HS-27A (cell line): ENCODE measurements at places on chromosomes 3 and 15.

- DNase-seq, result no peak
These were observed 262.7 kb upstream of the GADL1 start for GRCh38 chr3:31157047-31157694.

DNA sequence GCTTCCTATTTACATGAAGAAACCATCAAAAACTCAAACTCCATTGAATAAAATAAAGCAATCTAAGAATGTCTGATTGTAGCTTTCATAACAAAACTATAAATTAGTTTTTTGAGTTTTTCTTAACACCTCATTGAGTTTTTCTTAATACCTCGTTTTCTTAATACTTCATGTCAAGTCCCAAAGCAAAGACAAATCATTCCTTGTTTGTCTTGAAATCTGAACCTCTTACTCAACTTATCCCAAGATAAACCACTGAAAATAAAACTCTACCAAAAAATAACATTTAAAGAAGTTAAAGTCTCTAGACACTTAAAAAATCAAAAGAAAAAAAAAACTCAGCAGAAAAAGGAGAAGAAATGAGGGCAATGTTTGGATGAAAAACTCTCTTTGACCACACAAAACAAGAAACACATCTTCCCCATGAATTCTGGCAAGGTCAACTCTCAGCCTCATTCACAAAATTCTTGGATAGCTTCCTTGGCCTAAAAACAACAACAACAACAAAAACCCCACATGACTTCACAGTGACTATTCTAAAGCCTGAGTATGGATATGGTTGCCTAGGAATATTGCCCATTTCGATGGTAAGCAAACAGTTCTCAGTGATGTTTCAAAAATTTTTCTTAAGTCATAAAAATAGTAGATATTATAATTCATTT lies 38.2 kb downstream of the TMCC1 start:
- DNase-seq, result no peak

DNA sequence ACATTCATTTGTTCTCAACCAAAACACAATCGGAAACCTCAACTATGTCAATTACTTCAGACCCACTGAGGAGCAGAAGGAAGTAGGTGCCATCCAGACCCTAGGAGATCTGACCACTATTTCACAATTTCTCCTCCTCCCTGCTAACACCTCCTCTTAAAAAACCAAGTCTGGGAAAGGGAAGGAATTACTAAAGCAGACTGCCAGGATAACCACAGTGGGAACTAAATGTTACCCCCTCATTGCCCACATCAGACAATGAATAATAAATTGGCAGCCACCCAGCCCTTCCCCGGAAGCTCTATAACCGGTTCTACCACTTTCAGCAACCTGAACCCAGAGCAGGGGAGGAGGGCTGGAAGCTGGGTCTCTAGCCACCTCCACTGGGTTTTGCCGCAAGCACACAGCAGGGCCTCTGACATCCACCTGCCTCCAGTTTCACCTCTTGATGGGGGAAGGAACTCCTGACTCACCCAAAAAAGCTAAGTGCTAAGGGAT lies 17.6 kb downstream of the C15orf62 start:
- peak; percentile 35 for DNase-seq

- no peak for DNase-seq
These were observed 478.7 kb upstream of the WNT5A start for GRCh38 chr3:55965776-55966175.

GRCh38 chr3:66133050-66133757 lies 87.6 kb upstream of the SLC25A26 start:
- no peak for DNase-seq

DNA sequence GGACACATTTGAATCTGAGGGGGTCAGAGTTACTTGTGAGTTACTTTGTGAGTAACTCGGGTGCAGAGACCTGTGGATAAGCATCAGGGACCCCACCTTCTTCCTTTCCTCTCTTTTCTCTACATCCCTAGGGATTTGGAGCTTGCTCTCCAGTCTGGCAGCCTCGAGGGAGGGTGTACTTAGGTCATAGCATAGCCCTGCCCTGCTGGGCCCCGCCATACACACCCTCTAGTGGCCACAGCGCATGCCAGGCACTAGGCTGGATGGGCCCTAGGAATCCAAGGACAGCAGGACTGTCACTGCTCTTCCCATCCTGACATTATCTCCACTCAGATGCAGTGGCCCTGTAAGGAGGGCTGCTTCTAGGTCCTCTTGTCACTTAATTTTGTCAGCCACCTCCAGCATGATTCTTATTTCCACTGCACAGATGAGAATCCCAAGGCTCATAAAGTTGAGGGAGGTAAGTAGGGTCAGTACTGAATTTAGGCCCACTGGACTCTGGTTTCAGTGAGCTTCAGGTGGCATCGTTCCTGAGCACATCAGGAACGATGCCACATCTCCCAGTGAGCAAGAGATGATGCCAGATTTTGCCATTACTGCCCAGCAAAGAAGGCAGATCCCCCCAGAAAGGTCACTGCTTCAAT lies 3.6 kb upstream of the SMAD6 start:
- peak; percentile 53 for DNase-seq

DNA sequence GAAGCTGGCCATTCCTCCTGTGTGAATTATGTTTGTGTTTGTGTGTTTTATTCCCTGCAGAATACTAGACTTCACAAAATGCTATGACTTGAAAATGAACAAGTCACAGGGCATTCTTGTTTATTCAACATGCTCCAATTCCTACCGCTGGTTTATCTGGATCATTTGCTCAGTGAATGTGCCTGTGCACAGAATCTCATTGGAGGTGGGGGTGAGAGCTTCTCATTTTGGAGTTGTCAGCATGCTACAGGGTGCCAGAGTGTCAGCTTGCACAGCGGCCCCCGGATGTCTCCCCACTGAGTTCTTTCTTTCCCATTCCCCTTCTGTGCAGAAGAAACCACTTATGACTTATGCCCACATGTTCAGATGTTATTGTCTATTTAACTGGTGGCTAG lies 428.7 kb downstream of the ROBO2 start:
- no peak for DNase-seq

DNA sequence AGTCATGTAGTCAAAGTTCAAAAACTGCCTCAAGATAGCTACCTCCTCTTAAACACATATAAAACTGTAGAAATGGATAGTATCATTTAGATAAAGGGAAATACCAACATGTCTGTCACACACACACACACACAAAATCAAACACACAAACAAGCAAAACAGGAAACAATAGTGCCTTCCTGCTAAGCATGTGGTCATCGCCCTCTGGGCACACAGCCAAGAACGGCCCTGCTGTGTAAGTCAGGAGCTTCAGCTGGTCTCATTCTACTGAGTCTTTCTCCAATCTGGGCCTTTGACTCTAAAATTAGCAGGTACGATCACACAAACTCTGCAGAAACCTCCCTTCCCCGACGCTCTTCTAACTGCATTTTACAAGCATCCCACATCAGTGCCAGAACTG lies 272.2 kb upstream of the CHRNA7 start:
- DNase-seq, result no peak

- no peak for DNase-seq
These were observed 62.4 kb downstream of the C3orf80 start for GRCh38 chr3:160287666-160288065.

DNA sequence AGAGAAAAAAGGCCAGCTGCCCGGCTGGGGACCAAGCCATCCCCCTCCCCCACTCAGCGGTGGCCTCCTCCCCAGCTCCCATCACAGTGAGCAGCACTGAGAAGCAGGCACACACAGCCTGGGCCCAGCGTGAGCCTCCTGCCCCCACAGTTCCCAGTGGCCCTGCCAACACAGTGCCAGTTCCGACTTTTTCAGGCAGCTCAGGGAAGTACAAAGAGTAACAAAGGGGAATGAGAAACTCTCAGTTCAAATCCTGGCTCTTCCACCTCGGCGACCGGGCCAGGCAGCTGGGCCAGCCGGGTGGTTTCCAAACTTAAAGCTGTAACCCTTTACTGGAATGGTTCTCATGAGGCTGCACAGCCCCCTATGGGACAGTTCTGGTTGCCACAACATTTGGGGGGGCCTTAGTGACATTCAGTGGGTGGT lies 18.5 kb downstream of the TNK2 start:
- DNase-seq, result no peak

DNA sequence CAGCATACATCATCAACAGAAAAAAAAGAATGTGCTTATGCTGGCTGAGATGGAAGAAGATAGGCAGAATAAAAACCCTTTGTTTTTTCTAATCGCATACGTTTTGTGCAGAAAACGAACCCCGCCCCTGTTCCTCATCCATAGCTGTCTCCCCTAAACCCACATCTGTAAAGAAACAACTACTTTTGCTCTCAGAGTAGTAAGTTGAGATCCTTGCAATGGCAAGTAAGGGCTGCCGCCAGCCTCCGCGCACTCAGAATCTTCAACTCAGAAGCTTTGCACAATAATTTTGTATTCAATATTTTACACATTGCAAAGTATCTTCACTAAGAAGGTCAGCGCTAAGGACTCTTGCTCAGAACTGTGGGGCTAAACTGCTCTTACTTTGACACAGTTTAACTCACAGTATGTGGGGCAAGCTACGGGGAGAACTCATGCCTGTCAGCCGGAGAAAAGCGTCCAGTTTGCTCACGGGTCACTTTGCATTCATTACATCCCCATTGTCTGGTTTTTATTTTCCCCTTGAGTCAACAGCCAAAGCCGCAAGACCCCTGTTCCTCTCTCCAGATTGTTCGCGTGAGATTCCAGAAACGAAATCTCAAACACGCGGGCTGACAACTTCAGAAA lies 1.0 kb downstream of the LYSMD4 start:
- no peak for DNase-seq

DNA sequence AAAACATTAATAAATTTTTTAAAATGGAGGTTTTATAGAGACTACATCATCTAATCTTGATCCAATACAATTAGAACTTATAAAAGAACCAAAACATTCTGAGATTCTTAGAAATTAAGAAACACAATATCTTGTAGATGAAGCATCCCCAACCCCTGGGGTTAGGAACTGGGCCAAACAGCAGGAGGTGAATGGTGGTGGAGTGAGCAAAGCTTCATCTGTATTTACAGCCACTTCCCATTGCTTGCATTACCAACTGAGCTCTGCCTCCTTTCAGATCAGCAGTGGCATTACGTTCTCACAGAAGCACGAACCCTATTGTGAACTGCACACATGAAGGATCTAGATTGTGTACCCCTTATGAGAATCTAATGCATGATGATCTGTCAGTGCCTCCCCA lies 36.3 kb downstream of the KNL1 start:
- no peak for DNase-seq

- DNase-seq, result no peak
These were observed 441.9 kb downstream of the PLOD2 start for GRCh38 chr3:145719114-145719513.

- no peak for DNase-seq
These were observed 751.7 kb upstream of the GOLIM4 start for GRCh38 chr3:168847291-168847883.

DNA sequence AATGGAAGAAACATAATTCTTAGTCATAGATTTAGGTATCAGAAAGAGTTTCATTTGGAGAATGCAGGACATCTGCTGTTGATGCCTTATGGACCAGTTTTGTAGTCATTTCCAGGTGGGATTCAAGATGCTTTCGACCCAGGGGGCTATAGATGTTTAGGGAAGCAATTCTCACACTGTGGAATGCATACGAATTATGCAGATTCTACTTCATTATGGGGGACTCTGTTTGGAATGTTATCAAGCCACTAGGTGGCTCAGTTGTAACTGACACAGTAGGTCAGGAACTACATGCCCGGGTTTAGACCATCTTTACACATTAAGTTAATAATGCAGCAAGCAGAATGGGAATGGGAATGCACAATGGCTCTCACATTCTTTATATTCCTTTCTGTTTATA lies 1359.8 kb downstream of the ZPLD1 start:
- DNase-seq, result peak; percentile 0

GRCh38 chr3:74165211-74165610 lies 449.2 kb downstream of the CNTN3 start:
- DNase-seq, result no peak

DNA sequence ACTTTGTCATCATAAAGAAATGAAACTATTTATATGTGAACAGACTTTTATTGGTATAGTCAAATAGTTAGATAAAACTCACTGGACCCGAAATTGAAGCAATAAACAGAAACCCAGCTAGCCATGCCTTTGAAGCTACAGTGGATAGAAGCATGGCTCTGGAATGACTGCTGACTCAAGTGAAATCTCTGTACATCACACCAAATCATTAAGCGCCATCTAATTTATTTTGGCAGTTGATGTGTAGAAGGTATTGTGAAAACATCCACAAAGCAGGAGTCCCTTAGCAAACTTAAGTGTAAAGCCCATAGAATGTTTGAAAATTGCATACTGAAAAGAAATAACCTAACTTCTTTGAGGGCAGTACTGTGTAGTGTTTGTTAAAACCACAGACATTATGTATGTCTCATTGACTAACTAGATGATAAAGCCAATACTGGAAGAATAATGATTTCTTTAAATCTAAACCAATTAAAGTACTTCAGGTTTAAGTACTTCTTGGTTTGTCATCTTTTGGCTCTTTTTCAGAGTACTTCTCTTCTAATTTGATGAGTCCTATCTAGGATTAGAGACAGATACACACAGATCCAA lies 42.8 kb upstream of the FBXL22 start:
- DNase-seq, result no peak

- no peak for DNase-seq
These were observed 15.5 kb downstream of the CCR5 start for GRCh38 chr3:46386205-46386604.

GRCh38 chr15:82056958-82057823 lies 11.4 kb upstream of the MEX3B start:
- DNase-seq, result no peak

DNA sequence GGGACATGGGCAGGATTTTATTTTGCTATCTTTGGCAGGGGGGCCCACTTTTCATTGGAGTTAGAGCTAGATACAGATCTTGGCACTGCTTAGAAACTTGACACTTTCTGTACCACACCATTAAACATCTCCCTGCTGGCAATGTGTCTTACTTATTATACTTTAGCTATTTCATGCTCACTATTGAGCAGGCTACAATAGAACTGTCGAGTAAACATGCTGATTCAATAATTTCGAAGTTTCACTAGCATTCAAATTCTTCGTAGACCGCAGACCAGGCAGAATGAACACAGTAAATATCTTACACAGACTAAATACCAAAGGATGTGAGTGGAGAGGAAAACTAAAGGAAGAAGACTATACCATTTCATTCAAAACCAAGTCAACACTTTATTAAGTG lies 180.8 kb downstream of the UNC13C start:
- no peak for DNase-seq

- DNase-seq, result no peak
These were observed 689.6 kb upstream of the NECTIN3 start for GRCh38 chr3:110381992-110382391.

DNA sequence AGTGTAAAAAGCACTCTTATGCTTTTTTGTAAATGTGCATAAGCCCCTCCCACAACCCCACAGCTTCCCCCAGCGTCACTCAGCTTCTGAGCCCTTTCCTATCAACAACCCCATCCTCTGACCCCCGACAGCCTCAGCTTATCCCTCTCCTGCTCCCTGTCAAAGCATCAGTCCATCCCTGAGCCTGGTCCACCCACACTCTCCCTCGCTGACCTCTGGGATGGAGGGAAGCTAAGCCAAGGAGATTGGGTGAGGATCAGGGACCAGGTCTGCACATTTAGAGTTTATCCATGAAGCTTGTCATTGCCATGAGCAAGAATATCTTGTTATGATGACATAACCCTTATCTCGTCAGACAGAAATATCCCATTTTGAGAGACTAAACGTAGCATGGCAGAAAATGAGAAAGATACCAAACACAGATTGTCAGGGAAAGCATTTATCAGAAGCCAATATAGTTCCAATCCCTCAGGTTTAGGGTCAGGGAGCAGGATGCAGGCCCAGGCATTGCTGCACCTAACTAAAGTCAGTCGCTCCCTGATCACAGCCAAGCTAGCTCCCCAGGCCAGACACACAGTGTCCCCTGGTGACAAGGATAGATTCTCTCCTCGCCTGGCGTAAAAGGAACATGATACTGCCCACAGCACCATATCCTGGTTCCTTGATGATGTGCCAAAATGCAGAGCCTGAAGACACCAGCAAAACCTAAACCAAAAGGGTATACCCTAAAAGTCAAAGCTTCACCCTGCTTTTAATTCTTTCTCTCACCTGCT lies 66.9 kb downstream of the DCLK3 start:
- no peak for DNase-seq
